ENCODE measurements at places on chromosomes 16 and 17. TPM values are rescaled to one million over a fixed set of nuclear protein-coding genes. Genes with fewer than 3 reads are reported as not detected.

Gene WSCD1
- 0.32 TPM for total RNA-seq

Gene ASB16
- total RNA-seq = not detected

Gene CASKIN1
- not detected for total RNA-seq

Gene CCL14
- total RNA-seq = not detected

Gene SLC52A1
- not detected for total RNA-seq

Gene CCDC92B
- total RNA-seq = not detected

Gene GNG13
- total RNA-seq = not detected

Gene GRAP
- total RNA-seq = 1.1 TPM

DNA sequence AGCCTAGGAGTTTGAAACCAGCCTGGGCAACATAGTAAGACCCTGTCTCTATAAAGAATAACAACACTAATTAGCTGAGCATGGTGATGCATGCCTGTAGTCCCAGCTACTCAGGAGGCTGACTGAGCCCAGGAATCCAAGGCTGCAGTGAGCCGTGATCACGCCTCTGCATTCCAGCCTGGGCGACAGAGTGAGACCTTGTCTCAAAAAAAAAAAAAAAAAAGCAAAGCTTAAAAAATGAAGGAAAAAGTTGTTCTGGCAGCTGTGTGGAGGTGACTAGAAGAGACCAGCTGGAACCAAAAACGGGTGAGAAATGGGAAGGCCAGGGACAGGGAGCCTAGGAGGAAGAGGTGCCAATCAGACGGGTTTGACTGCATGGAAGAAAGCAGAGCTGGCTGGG is 4.2 kb downstream of the BCL7C start:
- DNase-seq = no peak

- DNase-seq = no peak
Observed at GRCh38 chr17:42969001-42969581, 4.8 kb upstream of the AARSD1 start.

- no peak for DNase-seq
Observed at GRCh38 chr16:23535901-23536300, 21.2 kb downstream of the EARS2 start.

DNA sequence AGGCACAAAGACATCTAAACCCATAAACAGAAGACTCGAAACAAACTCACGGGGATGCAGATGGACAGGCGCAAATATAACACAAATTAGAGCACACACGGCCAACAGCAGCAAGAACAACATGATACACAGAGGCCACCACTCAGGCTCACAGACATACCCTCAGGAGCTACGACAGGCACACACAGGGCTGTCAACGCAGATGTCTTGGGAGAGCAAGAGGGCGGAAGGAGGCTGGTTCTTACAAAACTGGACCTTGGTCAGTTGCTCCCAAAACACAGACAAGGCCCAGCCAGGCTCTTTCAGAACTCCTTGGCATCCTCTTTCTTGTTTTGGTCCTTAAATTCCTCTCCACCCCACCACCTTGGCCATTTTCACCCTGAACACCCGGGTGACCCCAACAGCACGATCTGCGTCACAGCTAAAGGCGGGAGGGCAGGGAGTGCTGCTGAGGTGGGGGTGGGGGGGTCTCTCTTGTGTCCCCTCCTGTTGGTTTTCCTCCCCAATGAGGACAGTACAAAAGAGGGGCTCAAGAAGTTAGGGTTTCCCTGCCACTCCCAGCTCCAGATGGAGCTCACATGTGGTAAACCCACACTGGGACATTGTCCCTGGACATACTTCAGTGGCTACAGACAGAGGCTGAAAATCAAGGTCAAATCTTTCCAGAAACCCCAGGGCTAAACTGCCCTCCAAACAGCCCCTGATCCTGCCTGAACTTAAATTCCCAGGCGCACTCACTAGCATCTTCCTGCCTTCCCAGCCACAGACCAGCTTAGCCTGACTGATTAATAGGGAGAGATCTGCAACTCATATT is 221.3 kb downstream of the C16orf78 start:
- peak; percentile 22 for DNase-seq

DNA sequence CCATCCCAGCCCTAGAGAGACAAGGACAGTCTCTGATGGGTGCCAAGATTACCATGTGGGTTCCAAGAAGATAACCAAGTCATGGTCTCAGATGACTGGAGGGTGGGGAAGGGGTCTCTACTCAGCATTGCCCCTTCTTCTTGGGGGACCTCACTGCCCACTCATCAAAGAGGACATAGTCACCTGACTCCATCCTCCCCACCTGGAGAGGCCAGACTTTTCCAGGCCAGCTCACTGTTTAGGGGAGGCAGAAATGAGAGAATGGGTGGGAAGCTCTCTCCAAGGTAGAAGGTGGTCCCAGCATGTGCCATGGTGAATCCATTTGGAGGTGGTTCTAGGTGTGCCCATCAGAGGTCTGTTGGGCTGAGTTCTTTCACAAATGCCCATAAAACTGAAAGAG is 20.7 kb upstream of the IL21R start:
- no peak for DNase-seq

GRCh38 chr17:42651392-42651791 is 7.7 kb upstream of the TUBG2 start:
- DNase-seq = no peak

DNA sequence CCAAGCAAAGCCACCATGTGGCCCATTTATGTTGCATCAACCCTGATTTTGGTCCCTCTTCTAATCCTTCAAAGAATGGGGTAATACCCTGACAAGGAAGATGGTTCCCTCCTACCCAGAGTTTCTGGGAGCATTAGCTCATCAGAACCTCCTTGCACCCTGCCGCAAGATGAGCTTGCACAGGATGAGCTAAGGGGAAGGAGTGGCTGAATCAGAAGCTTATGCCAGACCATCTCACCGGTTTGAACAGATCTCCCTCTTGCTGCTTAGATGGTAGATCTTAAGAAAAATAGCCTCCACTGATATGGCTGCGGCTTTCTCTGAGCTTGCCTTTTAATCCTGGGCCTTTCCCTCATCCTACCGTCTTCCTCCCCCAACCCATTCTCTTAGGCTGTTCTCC is 175.1 kb downstream of the SOX9 start:
- no peak for DNase-seq

- DNase-seq = no peak
Observed at GRCh38 chr16:87252269-87252970, 64.8 kb downstream of the C16orf95 start.

- no peak for DNase-seq
Observed at GRCh38 chr17:57490890-57491289, 234.6 kb downstream of the MSI2 start.

DNA sequence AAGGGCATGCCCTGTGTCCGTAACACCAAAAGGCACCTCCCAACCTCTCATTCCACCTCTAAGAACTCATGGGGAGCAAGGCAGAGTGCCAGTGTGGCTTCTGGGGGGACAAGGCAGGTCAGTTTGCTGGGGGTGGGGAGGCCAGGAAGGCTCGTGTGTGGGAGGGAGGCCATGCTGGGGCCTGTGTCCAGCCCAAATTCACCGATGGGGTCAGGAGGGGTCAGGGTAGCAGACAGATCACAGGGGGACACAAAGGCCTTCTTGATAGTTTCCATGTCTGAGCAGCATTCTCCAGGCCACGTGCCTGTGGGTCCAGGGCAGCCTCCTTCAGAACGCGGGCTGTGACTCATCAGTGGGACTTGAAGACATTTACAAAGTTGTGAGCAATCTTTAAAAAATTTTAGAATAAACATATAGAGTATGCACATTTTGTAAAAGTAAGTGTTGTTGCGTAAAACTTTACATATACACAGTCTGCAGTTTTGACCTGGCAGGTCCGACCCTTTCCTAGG is 20.9 kb downstream of the SPACA3 start:
- DNase-seq = peak; percentile 89

- no peak for DNase-seq
Observed at GRCh38 chr17:68400404-68400735, 56.9 kb downstream of the WIPI1 start.

- DNase-seq = peak; percentile 90
Observed at GRCh38 chr16:535446-536405, 8.2 kb downstream of the CAPN15 start.

GRCh38 chr17:58324409-58325288 is 3.9 kb downstream of the TSPOAP1 start:
- no peak for DNase-seq

- DNase-seq = no peak
Observed at GRCh38 chr17:67685351-67685750, 32.4 kb upstream of the NOL11 start.

DNA sequence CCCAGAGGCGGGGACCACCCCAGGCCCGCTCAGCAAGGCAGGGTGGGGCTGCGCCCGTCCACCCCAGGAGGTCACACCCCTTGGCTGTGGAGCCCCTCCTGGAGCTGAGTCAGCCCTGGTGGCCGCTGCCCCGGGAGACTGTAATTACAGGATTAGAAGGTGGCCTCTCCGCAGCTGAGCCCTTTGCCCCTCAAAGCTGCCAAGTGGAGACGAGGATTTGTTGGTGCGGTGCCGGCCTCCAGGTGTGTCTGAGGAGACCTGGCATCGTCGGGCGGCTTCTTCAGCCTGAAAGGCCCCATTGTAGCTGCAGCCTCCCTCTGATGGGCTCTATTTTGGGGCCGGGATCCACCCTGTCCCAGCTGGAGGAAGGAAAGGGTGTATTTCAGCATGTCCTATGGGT is 22.7 kb upstream of the SPNS2 start:
- no peak for DNase-seq

DNA sequence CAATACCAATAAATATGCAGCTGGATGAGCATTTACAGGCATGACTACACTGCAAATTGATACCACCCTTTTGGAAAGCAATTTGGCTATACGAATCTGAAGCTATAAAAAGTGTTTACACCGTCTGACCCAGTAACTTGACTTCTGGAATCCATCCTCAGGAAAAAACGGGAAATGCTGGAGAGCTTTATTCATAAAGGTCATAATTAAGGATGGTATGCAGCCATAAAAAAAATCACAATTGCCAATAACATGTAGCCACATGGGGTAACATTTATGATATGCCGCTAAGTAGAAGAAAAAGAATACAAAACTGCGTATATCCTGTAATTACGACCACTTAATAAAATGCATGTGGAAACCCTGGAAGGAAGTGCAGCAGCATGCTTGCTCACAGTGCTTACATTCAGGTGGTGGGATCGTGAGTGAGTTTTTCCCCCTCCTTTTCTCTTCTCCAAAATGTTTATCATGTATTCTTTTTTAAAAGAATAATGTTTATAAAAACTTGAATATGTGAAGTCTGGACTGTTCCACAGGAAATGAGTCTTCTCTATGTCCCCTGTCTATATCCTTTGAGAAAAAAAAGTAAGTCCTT is 34.2 kb downstream of the COPRS start:
- no peak for DNase-seq

DNA sequence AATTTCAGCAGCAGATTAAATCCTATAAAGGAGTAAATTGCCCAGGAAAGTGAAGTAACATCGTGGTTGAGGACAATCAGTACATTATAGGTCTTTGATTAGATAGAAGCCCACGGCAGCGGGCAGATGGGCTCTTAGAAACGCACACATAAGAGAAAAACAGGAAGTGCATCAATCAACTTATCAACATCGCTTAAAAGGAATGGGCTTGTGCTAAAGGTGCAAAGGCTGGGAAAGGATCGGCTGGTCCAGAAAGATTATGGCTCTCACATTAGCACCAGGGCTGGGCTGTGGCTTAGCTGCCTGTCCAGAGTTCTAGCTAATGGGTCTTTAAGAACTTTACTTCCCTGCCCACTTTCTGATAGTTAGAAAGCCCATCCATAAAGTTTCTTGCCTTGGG is 292.0 kb upstream of the TNRC6C start:
- DNase-seq = no peak

DNA sequence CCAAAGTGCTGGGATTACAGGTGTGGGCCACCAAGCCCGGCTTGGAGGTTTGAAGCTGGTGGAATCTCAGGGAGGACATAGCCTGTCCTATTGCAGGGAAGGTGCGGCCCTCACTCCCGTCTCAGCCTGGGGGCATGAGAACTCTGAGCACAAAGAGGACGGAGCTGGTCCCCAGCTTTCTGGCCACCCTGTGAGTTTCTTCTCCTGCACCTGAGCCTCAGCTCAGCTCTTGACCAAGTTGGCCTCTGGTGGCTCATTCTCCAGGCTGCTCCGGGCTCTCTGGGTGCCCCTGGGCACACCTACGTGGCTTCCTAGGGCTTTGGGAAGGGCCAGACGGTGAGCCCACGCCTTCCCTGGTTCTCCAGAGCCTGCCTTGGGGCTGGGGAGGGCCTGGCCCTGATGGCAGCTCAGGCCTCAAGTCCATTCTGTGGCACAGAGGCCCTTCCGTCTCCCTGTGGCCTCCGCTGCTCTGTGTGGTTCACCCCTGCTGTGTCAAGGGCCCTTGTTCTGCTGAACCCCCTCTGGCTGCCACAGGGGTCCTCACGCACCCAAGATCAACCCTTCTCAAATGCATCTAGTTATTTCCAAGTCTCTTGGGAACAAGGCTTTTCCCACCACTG is 6.9 kb upstream of the FASN start:
- no peak for DNase-seq

DNA sequence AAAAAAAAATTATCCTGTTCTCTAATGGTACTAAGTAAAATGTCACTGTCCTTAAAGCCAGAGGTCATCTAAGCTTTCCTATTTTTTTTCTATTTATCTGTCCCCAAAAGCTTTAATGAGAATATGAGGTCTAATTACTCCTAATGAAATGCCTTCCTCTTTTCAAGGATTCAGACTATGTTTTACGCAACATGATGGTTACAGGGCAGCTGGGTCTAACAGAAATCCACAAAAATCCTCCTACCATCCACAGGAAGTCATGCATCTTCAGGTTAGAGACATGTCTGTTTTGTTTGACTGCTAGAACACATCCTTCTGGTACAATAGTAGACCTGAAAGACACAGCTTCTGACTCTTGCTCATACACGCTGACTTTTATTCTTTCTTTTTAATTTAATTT is 29.7 kb upstream of the NSRP1 start:
- no peak for DNase-seq

GRCh38 chr16:77896415-77897128 is 108.2 kb downstream of the VAT1L start:
- DNase-seq = no peak

- no peak for DNase-seq
Observed at GRCh38 chr17:74466828-74467184, 372 bp downstream of the CD300A start.

GRCh38 chr17:83200231-83200699 is 120.9 kb downstream of the METRNL start:
- DNase-seq = no peak

DNA sequence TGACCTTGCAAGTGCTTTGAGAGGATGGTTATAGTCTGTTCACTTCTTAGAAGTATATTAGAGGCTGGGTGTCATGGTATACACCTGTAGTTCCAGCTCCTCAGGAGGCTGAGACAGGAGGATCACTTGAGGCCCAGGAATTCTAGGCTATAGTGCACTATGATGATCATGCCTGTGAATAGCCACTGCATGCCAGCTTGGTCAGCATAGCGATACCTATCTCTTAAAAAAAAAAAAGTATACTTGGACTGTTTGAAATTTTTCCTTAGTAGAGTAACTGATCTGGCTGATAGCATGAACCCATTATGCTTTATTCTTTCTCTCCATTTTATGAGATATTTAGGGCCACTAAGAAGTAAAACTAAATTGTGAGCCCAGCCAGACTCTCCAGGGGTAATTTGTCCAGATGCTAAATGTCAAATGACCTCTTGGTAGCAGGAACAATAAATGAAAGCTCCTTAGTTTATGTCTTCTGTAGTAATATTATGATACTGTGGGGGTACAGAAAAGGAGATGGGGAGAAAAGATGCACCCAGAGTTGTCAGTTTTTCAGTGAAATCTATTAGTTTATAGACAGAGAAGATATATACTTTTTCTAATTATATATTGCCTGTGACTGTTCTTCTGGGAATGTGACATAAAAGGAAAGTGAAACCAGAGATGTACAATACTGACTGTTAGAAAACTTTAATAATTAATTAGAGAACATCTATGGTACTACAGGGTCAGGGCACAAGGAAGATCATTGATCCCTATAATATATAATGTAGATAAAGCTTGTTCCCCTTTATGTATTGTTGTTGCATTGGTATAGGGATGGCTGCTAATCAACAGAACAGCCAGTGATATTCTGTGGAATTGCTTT is 335.3 kb upstream of the TBX2 start:
- DNase-seq = no peak
